ENCODE measurements at places on chromosomes 3 and 15. TPM values are rescaled to one million over a fixed set of nuclear protein-coding genes. Genes with fewer than 3 reads are reported as not detected.

APOD gene
- not detected for total RNA-seq

KNG1 gene
- total RNA-seq, result not detected

TMEM39A gene
- 48.3 TPM for total RNA-seq

CLDN11 gene
- total RNA-seq, result 2.4 TPM

TUSC7 gene
- total RNA-seq, result not detected

CD200 gene
- total RNA-seq, result 42.1 TPM

FOXB1 gene
- total RNA-seq, result not detected

DNA sequence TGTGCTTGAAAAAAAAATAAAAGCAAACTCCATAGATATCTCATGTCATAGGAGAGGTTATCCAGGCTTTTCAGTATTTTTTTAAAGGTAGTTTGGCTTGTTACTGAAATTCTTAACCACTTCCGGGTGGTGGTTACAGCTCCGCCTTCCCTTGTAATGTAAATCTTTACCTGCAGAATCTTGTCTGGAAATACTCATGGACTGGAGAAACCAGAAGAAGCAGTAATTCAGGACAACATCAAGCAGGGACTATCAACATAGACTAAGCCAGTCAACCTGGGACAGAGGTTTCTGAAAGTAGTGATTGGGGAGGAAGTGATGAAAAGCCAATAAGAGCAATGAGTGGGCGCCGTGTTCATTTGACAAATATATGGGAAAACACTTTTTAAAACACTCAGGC, 78.9 kb upstream of the SKOR1 start:
- no peak overlapping the region for H3K27ac ChIP-seq
- H3K27me3 ChIP-seq, result no peaks in the 10 kb centered on the region
- no peak overlapping the region for H3K4me3 ChIP-seq
- peaks cover 1% of the 10 kb centered on the region for H3K36me3 ChIP-seq
- no peak for DNase-seq

DNA sequence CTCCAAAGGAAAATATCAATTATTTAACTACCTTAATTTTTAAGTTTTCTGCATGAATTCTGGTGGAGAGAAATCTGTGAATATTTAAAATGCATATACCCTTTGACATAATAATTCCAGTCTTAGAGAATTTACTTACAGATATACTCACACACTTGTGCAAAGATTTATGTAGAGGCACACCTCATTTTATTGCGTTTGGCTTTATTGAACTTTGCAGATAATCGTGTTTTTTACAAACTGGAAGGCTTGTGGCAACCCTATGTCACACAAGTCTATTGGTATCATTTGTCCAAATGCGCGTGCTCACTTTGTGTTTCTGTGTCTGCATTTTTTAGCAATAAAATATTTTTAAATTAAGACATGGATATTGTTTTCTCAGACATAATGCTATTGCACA, 81.5 kb downstream of the SENP2 start:
- no peak for DNase-seq
- no peak overlapping the region for H3K27ac ChIP-seq
- no peak overlapping the region for H3K4me3 ChIP-seq
- H3K36me3 ChIP-seq, result peaks cover 24% of the 10 kb centered on the region

- H3K27ac ChIP-seq, result no peak overlapping the region
- peaks cover 39% of the 10 kb centered on the region for H3K27me3 ChIP-seq
- DNase-seq, result no peak
- peaks cover 1% of the 10 kb centered on the region for H3K4me1 ChIP-seq
Observed at GRCh38 chr3:195020921-195021320, 250.0 kb downstream of the XXYLT1 start.

GRCh38 chr15:101479342-101479845, 10.1 kb downstream of the PCSK6 start:
- no peak overlapping the region for H3K4me3 ChIP-seq
- DNase-seq, result no peak
- H3K27me3 ChIP-seq, result peaks cover 47% of the 10 kb centered on the region
- H3K27ac ChIP-seq, result no peak overlapping the region

- DNase-seq, result no peak
- no peaks in the 10 kb centered on the region for H3K36me3 ChIP-seq
- H3K4me1 ChIP-seq, result peaks cover 3% of the 10 kb centered on the region
- peaks cover 12% of the 10 kb centered on the region for H3K27me3 ChIP-seq
Observed at GRCh38 chr3:168161696-168162095, 66.0 kb upstream of the GOLIM4 start.

GRCh38 chr3:77122652-77123051, 82.8 kb downstream of the ROBO2 start:
- H3K4me3 ChIP-seq, result no peak overlapping the region
- H3K27ac ChIP-seq, result no peak overlapping the region
- H3K4me1 ChIP-seq, result peaks cover 15% of the 10 kb centered on the region
- no peak for DNase-seq

DNA sequence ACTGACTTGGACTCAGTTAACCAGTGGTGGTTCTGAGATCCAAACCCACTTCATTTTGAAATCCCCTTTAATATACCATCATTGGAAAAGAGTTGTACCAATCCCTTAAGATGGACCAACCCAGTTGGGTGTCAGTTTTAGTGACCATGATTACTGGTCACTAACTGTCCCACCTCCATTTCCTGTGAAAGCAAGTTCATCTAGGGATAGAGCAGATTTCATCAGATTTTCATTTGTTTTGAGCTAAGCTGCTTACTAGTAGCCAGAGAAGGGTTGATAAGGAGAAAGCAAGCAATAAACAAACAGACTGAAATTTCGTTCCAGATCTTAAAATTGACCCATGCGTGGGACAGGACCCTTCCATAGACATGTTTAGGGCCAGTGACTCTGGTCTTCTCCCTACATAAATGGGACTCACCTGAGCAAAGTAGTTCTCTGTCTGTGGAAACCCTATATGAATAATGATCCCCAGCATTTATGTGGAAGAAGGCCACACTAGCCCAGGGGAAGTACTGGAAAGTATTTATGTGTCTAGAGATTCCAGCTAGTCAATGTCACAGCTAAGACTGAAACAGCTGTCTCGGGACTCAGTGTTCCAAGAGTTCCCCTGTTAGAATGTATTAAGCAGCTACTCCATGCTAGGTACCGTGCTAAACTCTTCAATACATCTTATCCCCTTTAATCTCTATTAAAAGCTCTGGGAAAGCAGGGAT, 196.0 kb upstream of the BCL6 start:
- H3K36me3 ChIP-seq, result no peaks in the 10 kb centered on the region
- H3K4me1 ChIP-seq, result peaks cover 2% of the 10 kb centered on the region
- DNase-seq, result no peak
- H3K27ac ChIP-seq, result no peak overlapping the region
- no peak overlapping the region for H3K4me3 ChIP-seq

- no peak overlapping the region for H3K4me3 ChIP-seq
- no peaks in the 10 kb centered on the region for H3K27me3 ChIP-seq
- peaks cover 38% of the 10 kb centered on the region for H3K36me3 ChIP-seq
- H3K27ac ChIP-seq, result peak overlapping the region; percentile 45
- peaks cover 2% of the 10 kb centered on the region for H3K4me1 ChIP-seq
- DNase-seq, result no peak
Observed at GRCh38 chr15:89852342-89852995, 37.8 kb upstream of the ANPEP start.

GRCh38 chr3:111944372-111944771, 34.5 kb upstream of the ABHD10 start:
- H3K36me3 ChIP-seq, result peaks cover 10% of the 10 kb centered on the region
- no peak overlapping the region for H3K27ac ChIP-seq
- peaks cover 3% of the 10 kb centered on the region for H3K4me1 ChIP-seq
- no peaks in the 10 kb centered on the region for H3K27me3 ChIP-seq

- DNase-seq, result peak; percentile 37
- H3K4me1 ChIP-seq, result no peaks in the 10 kb centered on the region
- H3K36me3 ChIP-seq, result no peaks in the 10 kb centered on the region
Observed at GRCh38 chr15:59892985-59893384, 111.1 kb upstream of the FOXB1 start.

GRCh38 chr3:147404800-147405230, 1.5 kb downstream of the ZIC4 start:
- no peak for DNase-seq
- H3K27me3 ChIP-seq, result peaks cover 98% of the 10 kb centered on the region
- peaks cover 7% of the 10 kb centered on the region for H3K4me1 ChIP-seq
- H3K27ac ChIP-seq, result no peak overlapping the region

- DNase-seq, result no peak
- H3K4me3 ChIP-seq, result no peak overlapping the region
- no peak overlapping the region for H3K27ac ChIP-seq
- no peaks in the 10 kb centered on the region for H3K27me3 ChIP-seq
- H3K4me1 ChIP-seq, result peaks cover 10% of the 10 kb centered on the region
Observed at GRCh38 chr3:34626699-34627098, 828.3 kb downstream of the PDCD6IP start.

GRCh38 chr3:62795978-62796657, 79.1 kb downstream of the CADPS start:
- H3K27ac ChIP-seq, result no peak overlapping the region
- H3K27me3 ChIP-seq, result no peaks in the 10 kb centered on the region
- no peak for DNase-seq
- H3K4me3 ChIP-seq, result no peak overlapping the region
- no peaks in the 10 kb centered on the region for H3K36me3 ChIP-seq

- H3K27ac ChIP-seq, result peak within 1 kb of the TSS; percentile 98
- no peaks in the 10 kb centered on the region for H3K27me3 ChIP-seq
- peaks cover 17% of the 10 kb centered on the region for H3K36me3 ChIP-seq
- peak; percentile 65 for DNase-seq
- peaks cover 16% of the 10 kb centered on the region for H3K4me1 ChIP-seq
Observed at GRCh38 chr15:43800286-43801141, at the start of gene HYPK. TSS of gene HYPK (plus strand) at chr15:43800599. CDS start at chr15:43800623, 24 bp downstream.

DNA sequence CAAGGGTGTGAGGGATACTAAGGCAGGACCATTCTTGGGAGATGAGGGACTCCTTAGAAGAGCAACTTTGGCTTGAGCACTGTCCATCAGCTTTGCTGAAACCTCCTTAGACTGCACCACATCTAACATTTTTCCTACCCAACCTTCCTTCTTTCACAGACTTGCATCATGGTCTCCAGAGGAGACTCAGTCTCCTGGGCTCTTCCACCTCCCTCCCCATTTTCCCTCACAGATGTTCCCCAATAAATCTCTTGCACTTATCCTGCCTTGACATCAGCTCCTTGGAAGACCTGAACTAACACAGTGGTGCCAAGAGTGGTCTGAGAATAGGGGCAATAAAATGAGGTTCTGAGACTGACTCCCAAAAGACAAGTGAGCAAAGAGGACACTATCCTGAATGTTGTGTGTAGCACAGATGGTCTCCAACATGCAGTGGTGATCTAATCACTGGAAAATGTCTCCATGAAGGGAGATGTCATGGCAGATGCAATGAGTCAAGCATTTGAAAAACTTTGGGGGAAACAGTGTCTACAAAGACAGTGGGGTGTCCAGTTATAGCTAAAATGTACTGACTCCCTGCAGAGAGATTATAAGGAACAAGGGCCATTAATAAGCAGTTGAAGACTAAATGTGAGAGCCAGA, 26.0 kb upstream of the BOC start:
- H3K27ac ChIP-seq, result no peak overlapping the region
- no peak overlapping the region for H3K4me3 ChIP-seq
- H3K27me3 ChIP-seq, result no peaks in the 10 kb centered on the region

GRCh38 chr3:192259661-192260060, 467.7 kb downstream of the FGF12 start:
- peaks cover 1% of the 10 kb centered on the region for H3K4me1 ChIP-seq
- H3K27me3 ChIP-seq, result peaks cover 3% of the 10 kb centered on the region
- no peaks in the 10 kb centered on the region for H3K36me3 ChIP-seq

DNA sequence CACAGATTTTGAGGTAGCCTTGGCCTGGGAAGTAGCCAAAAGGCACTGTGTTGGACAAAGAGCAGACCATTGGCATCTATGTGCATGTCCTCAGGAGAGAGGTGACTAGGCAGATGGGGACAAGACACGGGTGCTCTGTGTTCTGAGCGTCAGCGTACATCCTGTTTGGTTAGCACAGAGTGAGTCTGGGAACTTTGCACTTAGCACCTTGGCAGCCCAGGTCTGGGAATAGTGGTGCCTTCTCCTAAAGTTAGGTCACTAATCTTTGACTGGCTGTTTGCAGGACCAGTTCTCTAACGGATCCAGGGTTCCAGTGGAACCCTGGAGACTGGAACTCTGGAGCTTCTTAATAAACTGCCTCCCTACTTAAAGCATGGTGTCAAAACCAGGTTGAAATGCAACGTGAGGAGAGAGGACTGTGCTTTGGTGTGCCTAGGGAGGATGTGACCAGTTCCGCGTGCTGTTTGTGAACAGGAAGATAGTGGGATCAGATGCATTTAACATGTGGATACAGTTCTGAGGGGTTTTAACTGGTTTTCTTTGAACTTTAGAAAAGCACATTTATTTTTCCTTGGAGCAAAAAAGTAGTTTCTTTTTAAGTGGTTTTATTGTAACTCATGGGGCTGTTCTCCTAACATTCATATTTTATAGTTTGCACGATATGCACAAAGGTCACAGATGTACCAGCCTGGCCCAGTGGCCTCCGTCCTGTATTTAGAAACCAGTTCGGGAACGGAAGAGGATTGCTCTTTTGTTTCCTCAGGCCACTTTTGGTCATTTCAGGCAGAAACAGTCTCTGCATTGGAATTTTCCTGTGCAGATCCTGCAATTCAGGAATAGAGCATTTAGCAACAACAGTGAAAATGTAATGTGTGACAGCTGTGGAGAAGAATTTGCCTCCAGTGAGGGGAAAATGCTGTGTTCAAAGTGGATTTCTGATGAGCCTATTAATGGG, 48.8 kb downstream of the ABHD2 start:
- H3K27ac ChIP-seq, result peak overlapping the region; percentile 8
- no peak overlapping the region for H3K4me3 ChIP-seq
- DNase-seq, result no peak
- no peaks in the 10 kb centered on the region for H3K36me3 ChIP-seq
- peaks cover 28% of the 10 kb centered on the region for H3K4me1 ChIP-seq
- no peaks in the 10 kb centered on the region for H3K27me3 ChIP-seq

GRCh38 chr3:171845481-171846284, 2.5 kb downstream of the TMEM212 start:
- no peak overlapping the region for H3K27ac ChIP-seq
- H3K4me3 ChIP-seq, result no peak overlapping the region
- H3K4me1 ChIP-seq, result peaks cover 36% of the 10 kb centered on the region
- H3K27me3 ChIP-seq, result no peaks in the 10 kb centered on the region

GRCh38 chr15:85496551-85497171, 116.3 kb downstream of the AKAP13 start:
- DNase-seq, result no peak
- H3K27ac ChIP-seq, result peak overlapping the region; percentile 75
- H3K36me3 ChIP-seq, result no peaks in the 10 kb centered on the region
- H3K4me1 ChIP-seq, result peaks cover 39% of the 10 kb centered on the region
- H3K27me3 ChIP-seq, result no peaks in the 10 kb centered on the region

- DNase-seq, result no peak
- no peak overlapping the region for H3K4me3 ChIP-seq
- no peaks in the 10 kb centered on the region for H3K4me1 ChIP-seq
- H3K36me3 ChIP-seq, result no peaks in the 10 kb centered on the region
- H3K27me3 ChIP-seq, result peaks cover 9% of the 10 kb centered on the region
- no peak overlapping the region for H3K27ac ChIP-seq
Observed at GRCh38 chr15:38636597-38636996, 72.0 kb upstream of the RASGRP1 start.

GRCh38 chr3:149547954-149548668, 73.6 kb downstream of the TM4SF4 start:
- no peak overlapping the region for H3K4me3 ChIP-seq
- H3K4me1 ChIP-seq, result peaks cover 15% of the 10 kb centered on the region
- no peaks in the 10 kb centered on the region for H3K27me3 ChIP-seq
- DNase-seq, result no peak
- peak overlapping the region; percentile 81 for H3K27ac ChIP-seq

- no peaks in the 10 kb centered on the region for H3K36me3 ChIP-seq
- no peaks in the 10 kb centered on the region for H3K27me3 ChIP-seq
- DNase-seq, result no peak
- no peak overlapping the region for H3K27ac ChIP-seq
- H3K4me3 ChIP-seq, result no peak overlapping the region
Observed at GRCh38 chr3:151999936-152000335, 126.5 kb downstream of the SUCNR1 start.

- H3K4me3 ChIP-seq, result no peak overlapping the region
- H3K27me3 ChIP-seq, result no peaks in the 10 kb centered on the region
- H3K36me3 ChIP-seq, result no peaks in the 10 kb centered on the region
- DNase-seq, result no peak
Observed at GRCh38 chr3:27220166-27220565, 149.0 kb downstream of the NEK10 start.

Data from progenitor cell of endocrine pancreas (in vitro differentiated cells).